ENCODE measurements at places on chromosomes 11 and 22.

DNA sequence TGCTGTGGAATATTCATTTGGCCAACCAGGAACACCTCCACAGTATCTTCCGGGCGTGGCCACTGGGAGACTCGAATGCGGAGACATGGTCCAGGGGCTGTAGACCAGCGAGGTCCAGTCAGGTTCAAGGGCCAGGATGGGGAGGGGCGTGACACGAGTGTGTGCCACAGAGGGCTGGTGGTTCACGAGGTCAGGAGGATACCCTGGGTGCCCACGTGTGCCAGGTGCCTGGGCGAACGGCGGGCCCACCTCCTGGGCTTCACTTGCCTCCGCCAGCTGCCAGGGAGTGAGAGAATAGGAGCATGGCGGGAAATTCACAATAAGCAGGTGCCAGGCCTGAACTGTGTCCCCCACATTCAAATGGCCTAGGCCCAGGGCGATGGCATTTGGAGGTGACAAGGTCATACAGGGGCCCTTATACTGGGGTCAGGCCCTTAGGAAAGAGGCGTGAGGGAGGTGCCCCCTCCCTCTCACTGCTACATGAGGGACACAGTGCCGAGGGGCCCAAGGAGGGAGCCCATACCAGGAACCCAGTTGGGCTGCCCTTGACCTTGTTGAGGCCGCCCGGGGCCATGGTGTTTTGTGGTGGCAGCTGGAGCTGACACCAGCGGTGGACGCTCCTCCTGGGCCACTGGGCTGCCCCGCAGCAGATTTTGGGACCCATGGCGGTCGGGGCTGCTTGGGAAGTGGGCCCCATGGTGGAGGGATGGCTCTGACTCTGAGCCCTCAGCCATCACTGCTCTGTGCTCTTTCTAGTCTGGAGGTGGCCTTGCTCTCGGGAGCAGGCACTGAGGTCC, 1268.9 kb downstream of the BRD1 start:
- no peak for DNase-seq

DNA sequence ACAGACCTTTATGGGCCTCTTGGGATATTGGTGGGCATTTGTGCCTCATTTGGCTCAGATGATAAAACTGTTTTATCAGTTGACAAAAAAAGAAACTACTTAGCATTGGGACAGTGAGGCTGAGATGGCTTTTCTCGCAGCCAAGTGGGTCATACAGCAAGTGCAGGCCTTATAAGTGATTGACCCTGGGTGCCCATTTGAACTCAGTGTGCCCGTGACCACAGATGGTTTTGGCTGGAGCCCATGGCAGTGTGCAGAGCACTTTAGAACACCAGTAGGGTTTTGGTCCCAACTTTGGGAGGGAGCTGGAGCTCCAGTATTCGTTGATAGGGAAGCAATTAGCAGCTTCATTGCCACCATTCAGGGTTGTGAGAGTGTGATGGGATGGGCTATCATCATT, 404.5 kb upstream of the LARGE1 start:
- DNase-seq, result no peak

DNA sequence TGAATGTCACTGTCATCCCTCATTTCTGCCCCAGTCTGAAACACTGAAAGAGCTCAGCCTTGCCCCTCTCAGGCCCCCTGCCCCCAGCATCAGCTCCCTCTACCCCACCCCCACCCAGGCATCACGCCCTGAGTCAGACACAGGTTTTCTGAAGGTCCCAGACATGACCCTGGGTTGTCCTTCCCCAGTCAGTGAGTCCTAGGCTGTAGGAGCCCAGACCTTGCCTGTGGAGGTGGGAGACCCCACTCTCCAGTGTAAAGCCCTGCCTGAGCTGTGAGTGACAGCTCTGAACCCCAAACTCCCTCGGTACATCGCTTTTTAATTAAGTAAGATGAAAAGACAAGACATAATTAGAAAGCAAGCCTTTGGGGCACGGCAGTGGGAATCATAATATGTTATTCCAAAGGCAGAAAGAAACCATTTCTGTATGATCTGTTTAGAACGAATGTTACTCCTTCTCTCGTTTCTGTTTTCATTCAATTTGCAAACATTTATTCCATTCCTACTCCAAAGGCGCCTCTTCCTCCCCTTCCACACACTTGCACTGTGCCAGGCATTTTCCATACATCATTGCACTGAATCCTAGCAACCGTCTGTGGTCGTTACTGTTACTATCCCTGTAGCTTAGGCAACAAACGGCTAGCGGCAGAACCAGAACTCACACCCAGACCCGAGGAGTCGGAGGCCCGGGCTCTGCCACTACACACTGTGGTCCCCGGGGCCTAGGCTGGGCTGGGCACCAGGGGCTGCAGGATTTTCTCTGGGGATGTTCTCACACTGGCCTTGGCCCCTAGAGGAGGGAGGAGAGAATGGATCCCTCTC, 63.4 kb downstream of the CD6 start:
- DNase-seq, result peak; percentile 41

GRCh38 chr11:197741-198235, 4.9 kb downstream of the SCGB1C1 start:
- DNase-seq, result no peak

DNA sequence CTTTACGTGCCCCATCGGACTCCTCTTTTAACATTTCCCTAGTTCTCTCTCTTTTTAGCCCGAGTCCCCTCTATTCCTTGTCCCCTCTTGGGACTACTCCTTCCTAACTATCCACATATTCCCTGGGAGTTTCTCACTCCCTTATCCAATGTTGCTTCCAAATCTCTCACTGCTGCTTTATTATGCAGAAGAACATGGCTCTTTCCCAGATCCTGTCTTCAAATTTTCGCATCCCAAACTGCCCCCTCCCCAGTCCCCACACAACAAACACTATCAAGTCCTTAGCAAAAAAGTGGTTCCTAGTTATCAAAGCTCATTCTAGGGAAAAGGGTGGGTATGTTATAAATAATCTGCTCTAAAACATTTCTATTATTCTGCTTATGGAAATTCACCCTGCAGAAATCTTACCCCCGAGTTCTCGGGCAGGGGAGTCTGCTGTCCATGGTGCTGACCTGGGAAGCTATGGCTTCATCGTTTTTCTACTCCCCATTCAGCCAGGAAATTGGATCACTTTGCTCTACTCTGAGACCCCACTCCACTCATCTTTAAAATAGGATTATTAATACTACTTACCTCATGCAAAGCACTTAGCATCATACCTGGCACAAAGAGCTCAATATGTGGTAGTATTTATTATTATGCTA, 393.5 kb downstream of the BUD13 start:
- DNase-seq, result no peak

DNA sequence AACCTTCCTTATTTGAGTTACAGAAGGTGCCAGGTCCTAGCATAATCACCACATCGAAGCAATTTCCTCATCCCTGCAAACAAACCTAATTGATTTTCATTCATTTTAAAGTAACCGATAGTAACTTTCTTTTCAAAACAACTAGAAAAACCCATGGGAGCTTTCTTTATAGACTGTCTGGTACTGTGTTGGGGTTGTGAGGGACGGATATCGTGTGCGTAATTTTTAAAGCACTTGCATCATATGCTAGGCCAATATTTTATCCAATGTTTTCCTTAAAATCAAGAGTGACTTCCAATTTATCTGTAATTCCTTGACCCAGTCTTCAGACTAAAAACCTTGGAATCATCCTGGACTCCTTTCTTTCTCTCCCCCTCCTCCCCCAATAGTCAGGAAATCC, 271.5 kb upstream of the SESN3 start:
- no peak for DNase-seq

GRCh38 chr11:103898577-103899336, 137.7 kb upstream of the DDI1 start:
- no peak for DNase-seq

- no peak for DNase-seq
These were observed 66.9 kb downstream of the BCR start for GRCh38 chr22:23246982-23247766.

- no peak for DNase-seq
These were observed 59.2 kb downstream of the MPPED1 start for GRCh38 chr22:43470941-43471585.

DNA sequence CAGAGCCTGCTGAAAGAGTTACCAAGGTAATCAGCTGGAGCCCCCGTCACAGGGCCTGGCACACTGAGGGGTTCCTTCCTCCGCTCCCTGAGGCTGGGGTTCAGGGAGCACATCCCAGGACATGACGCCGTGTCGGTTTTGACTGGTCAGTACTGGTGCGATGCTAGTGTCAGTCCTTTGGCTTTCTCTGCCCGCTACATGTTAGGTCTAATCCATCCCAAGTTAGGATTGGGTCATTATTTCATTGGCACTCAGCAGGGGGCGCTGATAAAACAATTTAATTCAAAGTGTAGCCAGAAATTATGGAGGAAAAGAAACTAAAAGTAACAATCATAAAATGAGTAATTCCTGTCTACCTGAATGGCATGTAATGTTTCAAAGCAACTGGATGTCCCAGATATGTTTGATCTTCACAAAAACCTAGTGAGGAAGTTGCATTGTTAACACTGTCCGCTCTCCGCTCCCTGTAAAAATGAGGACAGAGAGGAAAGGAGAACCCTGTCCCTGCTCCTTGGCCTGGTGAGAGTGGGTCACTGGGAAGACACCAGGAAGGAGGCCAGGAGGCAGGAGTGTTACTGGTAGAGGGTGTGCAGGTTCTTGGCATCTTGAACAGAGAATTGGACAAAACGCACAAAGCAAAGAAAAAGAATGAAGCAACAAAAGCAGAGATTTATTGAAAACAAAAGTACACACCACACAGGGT, 27.1 kb downstream of the TSKU start:
- DNase-seq, result peak; percentile 25

- DNase-seq, result no peak
These were observed 12.7 kb downstream of the MAP6 start for GRCh38 chr11:75656044-75656727.

- no peak for DNase-seq
These were observed 36.7 kb downstream of the ISX start for GRCh38 chr22:35102663-35103062.

DNA sequence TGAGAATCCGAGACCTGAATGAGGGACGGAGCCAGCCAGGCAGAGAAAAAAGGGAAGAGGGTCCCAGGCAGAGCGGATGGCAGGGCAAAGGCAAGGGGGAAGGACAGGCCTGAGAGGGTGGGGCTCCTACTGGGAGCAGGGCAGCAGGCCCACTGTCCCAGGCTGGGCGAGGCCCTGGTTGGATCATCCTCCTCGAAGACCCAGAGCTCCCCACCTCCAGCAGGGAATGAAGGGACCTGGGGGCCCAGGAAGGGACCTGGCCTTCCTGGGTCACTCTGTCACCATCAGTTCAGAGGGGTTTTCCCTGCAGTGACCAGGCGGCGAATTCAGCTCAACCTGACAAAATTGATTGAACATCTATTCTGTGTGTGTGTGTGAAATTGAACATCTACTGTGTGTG, 4.0 kb downstream of the CD5 start:
- no peak for DNase-seq

GRCh38 chr11:36057379-36058042, 113.6 kb downstream of the LDLRAD3 start:
- no peak for DNase-seq

GRCh38 chr22:26656891-26657851, at the start of gene MIAT:
Gene MIAT, plus strand, starts transcription at chr22:26657588.
- no peak for DNase-seq

- no peak for DNase-seq
These were observed 21.9 kb downstream of the MAML2 start for GRCh38 chr11:96321091-96321490.

- no peak for DNase-seq
These were observed 132.1 kb upstream of the PAX6 start for GRCh38 chr11:31943056-31943780.

GRCh38 chr11:135006800-135007199, 594.8 kb upstream of the B3GAT1 start:
- peak; percentile 51 for DNase-seq

DNA sequence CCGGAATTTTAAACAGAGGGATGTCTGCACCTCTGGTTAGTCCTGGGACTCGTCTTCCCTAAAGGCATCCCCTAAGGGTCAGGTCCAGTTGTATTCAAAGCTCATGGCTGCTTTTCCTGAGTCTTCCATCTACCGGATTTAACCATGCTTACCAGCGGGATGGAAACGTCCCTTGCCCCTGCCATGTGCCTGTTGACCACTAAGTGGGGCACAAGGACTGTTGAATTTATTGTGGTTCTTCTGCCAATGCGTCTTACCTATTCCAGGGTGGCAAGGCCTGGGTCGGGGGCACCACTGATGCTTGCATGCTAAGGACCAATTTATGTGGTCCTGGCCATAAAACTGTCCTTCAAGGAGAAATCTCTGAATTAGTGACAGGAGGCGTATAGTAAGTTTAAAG, 25.6 kb downstream of the ANKRD42 start:
- no peak for DNase-seq

DNA sequence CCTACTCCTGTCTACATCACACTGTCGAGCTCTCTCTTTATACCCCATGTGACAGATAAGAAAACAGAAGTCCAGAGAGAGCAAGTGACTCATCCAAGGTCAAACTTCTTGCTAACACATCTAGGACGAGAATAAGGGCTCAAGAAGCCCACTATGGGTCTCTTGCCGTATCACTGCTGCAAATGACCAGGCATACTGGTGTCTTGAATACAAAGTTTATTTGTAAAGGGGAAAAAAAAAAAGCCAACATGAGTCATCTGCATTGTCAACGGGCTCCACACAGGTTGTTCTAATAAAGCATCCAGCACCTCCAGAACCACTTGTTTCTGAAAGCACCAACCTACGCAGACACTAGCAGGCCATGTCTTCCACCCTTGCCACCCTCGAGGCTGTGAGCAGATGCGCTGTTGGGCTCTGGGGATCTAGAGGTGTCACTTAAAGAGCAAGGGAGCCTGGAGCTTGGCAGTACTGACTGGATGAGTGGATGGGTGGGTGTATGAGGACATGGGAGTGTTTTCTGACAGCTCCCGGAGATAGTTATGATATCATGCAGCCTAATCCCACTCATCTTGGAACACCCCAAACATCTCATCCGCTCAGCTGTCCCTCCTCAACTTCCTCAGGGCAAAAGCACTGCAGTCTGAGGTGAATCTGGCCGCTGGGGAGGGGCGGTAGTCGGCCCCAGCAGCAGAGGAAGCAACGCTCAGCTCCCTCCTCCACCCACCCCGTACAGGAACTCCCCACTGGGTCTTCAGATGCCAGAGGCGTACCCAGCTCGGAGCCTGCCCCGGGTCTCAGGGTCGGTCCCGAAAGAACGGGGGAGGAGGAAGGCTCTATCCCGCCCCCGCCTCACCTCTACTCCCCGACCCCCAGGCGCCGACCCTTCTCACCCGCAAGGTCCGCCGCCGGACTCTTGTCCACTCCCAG, 1.0 kb downstream of the SMCO4 start:
- no peak for DNase-seq

DNA sequence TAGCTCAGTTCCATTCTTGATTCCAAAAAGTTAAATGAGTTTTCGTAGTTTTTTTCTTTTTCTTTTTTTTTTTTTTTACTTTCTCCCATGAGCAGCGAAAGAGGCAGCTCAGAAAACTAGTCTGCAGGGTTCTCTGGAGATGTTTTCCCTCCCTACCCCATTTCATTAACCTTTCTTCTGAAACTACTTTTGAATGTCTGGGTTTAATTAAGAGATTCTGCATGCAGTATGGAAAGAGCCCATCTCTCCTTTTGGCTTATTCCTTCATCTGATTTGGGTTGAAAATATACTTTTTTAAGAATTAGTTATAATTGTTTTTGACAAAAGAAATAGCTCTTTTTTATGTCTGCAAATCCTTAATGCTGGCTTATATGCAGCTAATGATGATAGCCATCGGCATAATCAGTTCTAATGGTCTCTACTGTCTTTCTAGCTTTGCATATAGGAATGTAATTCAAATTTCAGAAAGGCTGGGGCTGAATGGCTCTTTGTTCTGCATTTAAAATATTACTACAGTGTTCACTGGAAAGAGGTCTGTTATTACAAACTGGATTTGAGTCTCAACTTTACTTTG, 265.3 kb downstream of the FAT3 start:
- no peak for DNase-seq

Data from NCI-H1694 (cell line).